Fibroblast of skin of left biceps (primary cell): ENCODE measurements at places on chromosomes 5 and 9.

DNA sequence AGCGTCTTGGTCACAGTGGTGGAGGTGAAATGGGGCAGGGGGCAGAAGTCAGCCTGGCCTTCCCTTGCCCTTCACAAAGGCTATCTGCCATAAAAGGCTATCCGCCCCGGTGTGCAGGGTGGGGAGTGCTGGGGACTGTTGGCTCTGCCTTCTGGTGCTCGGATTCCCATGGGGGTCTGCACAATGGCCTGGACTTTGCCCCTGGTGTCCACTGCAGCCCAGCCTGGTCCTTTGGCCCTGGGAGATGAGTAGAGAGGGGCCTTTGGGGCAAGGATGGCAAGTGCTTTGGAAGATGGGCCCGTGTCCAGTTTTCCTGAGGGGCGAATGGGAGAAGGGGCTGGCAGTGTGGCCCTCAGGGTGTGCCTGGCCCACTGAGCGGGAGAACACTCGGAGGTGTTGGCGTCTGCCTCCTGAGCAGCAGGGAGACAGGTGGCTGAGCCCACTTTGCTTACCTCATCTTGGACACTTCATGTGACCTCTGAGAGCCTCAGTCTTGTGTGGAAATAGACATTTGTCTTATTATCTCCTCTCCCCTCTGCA is 69.9 kb downstream of the HSPA4 start:
- DNase-seq, result no peak

DNA sequence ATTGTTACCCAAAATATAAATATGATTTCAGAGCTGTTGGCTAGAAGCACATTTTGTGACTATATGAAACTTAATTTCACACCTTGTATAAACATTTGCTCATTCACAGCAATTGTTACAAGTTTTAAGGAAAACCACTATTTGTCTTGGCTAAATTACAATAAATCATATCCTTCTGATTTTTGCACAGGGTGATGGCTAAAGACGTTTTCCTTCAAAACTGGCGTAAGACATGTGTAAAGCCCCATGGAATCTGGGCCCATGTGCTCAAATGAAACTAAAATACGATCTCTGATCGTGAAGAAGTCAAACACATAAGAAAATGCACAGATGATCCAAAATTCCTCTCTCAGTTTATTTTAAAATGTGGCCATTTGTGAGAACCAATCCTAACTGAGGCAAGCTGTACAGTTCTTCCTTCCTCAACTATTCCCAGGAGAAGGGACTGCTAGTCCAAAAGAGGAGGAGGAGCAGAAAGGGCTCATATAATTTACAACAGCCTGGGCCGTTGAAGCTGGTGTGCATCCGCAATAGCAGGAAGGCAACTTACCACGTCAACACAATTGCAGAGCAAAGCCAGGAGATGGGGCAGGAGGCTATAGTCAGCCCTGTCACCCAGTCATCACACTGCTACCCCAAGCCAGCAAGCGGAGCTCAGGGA is 98.4 kb downstream of the MED27 start:
- DNase-seq, result no peak

- no peak for DNase-seq
Measured at GRCh38 chr9:136718345-136719194, 6.2 kb downstream of the DIPK1B start.

GRCh38 chr9:113577525-113578261 is 114.2 kb downstream of the RGS3 start:
- no peak for DNase-seq

DNA sequence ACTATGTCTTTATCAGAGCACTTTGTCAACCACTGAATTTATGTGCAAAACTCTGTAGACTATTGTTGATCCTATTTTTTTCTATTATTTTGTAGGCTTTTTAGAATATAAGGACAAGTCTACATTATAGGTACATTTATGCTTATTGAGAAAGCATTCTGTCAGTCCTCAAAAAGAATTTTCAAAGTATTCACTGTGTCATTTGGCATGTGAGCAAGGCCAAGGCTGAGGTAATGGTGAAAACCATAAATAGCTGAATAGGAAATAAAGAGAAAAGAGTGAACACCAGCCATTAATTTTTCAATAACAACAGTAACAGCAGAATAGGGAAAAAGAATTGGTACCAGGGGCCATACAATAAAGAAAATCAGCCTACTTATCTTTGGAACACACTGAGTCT is 21.0 kb downstream of the SKIC3 start:
- DNase-seq, result no peak

GRCh38 chr9:22337261-22337660 is 109.4 kb upstream of the DMRTA1 start:
- DNase-seq, result no peak

DNA sequence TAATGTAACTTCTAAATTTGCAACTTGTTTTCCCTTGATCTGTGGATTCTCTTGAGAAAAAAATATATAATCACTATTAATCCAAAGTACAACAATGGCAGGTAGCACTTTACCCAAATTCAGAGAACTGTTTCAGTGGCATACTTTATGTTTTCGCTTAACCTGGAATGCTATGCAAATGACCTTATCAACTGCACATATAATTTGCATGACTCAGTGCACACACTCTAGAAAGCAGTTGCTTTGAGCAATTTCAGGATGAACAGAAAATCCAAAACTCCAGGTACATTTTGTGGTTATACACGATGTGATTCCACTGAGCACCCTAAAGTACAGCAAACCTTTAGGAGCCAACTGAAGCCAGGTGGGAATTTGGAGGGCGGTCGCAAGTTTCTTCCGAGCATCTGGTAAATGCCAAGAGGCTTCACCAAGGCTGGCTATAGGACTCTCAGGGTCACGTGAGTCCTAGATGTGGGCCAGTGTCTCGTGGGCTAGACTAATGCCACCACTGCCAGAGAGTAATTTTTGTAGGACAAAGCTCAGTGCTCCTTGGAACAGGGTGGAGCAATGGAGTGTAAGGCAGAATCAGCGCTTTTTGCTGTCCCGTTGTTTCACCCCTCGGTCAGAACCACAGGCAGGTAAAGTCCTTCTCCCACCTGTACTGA is 37.3 kb downstream of the DMGDH start:
- DNase-seq, result no peak

GRCh38 chr5:142110046-142110531 is 1.5 kb downstream of the NDFIP1 start:
- no peak for DNase-seq

DNA sequence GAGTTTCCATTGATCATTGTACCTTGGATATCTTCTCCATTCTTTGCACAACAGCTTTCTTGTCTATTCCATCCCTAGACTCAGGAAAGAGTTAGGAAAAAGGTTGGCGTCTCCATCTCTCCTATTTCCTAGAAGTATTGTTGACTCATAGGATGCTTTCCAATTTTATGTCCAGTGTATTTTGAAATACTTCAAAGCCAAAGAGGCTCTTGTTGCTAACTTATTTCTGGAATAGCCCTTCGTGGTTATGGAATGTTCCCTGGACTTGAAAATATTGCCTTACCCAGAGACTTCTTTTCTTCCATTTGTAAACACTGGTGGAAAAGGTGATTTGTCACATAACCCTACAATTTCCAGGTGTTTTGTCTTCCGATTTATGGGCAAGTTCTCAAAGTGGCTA is 402.3 kb upstream of the ZNF608 start:
- DNase-seq, result no peak

GRCh38 chr5:173699966-173700365 is 83.5 kb upstream of the BOD1 start:
- no peak for DNase-seq

- DNase-seq, result no peak
Measured at GRCh38 chr9:129930743-129931142, 95.5 kb downstream of the USP20 start.

- DNase-seq, result no peak
Measured at GRCh38 chr5:71456362-71456743, 902 bp downstream of the BDP1 start.

DNA sequence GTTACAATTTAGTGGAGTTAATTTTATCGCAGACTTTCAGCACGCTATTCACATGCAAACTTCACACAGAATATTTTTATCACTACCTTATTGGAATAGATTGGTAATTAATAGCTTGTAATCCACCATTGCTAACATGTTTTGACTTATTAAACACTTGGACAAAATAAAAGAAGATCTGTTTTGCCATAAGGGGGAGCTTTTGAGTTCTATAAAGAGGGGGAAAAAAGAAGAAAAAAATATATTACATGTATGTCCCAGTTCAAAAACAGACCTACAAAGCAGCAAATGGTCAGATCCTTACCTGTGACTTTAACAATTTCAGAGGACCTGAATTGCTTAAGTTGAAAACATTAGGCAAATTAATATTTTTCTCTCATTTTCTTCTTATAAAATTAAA is 1.2 kb upstream of the PAPPA start:
- no peak for DNase-seq

- no peak for DNase-seq
Measured at GRCh38 chr9:127419348-127419747, 4.8 kb upstream of the ZNF79 start.

- no peak for DNase-seq
Measured at GRCh38 chr5:176540956-176541337, 3.7 kb upstream of the RNF44 start.

- DNase-seq, result no peak
Measured at GRCh38 chr5:142438573-142438972, 113.8 kb upstream of the SPRY4 start.

DNA sequence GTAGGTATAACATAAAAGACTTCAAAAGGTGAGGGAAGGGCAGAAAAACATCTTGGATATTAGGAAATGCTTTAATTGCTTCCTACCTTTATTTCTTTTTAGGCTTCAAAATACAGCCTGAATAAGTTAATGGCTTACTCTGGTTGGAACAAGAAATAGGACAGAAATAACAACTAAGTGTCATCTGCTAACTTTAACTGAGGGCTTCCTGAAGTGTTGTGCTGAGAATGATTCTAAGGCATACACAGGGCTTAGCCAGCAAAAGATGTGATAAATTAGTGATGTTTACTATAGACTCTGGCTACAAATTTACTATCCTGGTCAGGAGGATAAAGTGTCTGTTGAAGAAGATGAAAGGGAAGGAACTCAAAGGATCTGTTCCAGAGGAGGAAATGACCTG is 34.2 kb downstream of the ABHD17B start:
- no peak for DNase-seq

DNA sequence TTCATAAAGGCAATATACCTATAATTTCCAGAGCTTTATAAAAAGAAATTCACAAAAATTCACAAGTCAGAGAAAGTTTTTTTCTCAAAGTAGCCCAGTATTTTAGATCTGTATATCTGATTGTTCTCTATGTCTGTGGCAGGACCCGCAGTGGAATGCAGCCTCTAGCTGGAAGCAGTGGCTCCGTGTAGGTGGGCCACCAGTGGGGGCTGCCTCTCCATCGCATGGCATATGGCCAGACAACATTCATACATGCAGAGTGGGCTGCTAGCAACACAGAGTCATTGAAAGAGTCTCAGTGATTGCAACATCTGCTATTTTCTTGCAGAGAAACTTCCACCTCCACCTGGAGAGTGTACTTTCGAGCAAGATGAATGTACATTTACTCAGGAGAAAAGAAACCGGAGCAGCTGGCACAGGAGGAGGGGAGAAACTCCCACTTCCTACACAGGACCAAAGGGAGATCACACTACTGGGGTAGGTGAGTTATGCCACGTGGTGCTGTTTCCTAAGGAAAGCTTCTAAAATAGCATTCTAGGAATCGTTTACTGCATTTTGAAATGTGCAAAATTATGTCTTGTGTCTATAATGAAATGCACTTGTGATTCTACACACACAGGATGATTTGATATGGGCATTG is 88.5 kb upstream of the SMC5 start:
- no peak for DNase-seq

DNA sequence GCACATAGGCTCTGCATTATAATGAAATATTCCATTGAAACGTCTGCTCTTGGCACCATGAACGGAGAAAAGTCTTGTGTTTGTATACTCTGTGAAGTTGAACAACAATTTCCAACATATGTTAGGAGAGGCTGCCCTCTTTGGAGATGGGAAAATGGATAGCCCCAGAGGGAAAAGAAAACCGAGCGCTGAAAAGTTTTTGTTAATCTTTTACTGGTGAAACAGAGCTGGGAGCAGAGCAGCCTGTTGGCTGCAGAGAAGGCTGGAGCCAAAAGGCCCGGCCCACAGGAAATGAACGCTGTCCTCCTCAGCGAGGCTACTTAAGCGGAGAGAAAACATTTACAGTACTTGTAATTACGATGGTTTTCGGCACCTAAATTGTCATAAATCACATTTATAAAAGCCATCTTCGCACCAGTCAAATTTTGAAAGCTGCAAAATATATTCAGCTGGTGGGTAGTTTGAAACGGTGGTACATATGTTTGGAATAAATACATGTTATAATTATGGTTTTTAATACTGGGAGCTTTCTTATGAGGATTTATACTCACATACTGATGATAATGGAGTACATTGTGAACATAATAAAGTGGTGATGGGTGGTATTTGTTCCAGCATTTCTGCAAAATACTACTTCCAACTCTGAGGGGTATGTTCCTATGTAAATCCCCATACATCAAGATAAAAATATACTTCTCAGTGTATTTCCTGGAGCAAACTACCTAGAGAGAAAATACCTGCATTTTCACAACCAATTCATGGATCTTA is 129.6 kb upstream of the CNTLN start:
- DNase-seq, result peak; percentile 59

- DNase-seq, result no peak
Measured at GRCh38 chr5:34511915-34512314, 144.2 kb upstream of the RAI14 start.
